NCI-H510A (cell line): ENCODE measurements at places on chromosomes 1 and 21.
A peak's percentile ranks its signal among the peaks of the same experiment; 100 is the strongest.

DNA sequence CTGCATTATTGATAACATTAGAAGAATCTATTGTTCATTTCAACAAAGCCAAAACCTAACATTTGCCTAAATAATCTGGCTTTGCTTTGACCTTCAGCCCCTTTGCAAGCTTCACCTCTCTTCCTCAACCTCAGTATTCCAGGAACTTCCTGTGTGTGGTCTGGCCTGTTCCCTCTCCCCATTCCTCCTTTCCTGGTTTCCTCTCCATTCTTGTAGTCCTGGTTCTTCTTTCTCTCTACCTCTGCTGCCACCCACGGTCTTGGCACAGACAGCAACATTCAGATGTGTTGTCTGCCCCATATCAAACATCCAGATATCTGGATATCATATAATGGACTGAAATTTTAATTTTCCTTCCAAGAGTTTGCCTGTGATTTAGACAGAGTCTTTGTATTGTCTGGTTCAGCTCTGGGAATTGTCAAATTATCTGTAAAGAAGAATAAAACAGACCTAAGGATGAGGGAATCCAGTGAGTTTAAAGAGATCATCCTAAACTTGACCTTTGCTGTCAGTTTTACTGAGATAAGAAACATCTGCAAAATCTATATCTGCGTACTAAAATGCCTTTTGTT is 148.1 kb upstream of the KCTD3 start:
- no peak for DNase-seq

GRCh38 chr1:103901072-103901471 is 151.4 kb downstream of the AMY1C start:
- DNase-seq: no peak

- DNase-seq: peak; percentile 95
Measured at GRCh38 chr1:91948501-91949355, 473 bp upstream of the BRDT start.

DNA sequence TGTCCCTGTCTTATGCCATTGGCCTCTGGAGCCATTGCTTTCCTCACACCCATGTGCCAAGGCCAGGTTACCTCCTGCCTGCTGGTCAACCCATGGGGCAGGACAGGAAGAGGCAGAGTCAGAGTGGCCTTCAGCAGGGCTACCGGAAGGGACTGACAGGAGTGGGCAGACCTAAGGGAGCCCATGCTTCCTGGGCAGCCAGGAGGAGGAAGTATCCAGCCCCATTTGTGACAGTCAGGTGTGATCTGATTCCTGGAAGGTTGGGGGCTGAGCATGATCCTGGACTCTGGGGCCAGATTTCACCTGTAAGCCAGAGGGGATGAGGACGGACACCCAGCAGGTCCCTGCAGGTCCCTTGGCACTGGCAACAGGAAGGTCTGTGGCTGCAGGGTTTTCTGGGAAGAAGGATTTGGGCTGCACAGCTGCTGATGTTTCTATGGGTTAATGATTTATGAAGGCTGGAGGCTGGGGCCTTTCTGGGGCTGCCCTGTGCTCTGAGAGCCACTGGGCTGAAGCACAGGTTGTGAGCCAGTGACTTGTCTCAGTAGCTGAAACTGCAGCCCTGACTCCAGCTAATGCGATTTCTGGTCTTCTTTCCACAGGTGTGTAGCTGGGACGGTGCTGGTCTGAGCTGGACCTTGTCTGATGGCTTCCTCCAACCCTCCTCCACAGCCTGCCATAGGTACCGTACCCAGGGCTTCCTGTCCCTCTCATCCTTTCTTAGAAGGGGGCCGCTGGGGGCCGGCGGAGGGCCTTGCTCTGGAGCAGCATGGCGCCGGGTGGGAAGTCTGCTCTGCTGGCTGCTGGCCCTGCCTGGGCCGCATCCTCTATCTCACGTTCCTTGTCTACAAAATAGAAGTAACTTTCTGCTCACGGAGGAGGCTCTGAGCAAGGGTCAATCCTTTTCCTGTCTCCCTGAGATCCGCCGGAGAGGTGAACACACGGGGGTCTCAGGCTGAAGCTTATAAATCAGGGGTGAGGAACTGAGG is 40.7 kb downstream of the ARHGEF10L start:
- DNase-seq: no peak

DNA sequence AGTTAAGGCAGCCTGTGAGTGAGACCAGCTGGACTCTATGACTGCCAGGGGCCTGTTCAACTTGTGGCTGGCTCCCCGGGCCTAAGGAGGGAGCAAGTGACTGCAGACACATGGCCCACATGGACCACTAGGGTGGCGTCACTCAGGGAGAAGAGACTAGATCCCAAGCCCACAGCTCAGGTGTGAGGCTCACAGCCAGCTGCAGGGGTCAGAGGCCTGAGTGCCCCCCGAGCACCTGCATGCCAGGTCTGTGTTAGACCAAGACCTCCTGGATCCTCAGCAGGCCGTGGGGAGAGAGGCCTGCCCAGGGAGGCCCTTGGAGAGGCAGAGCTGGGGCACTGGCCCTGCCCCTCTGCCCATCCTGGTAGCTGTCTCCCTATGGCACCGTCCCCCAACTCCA is 142.4 kb upstream of the RUNX3 start:
- no peak for DNase-seq

GRCh38 chr21:35585878-35586277 is 474.4 kb downstream of the SETD4 start:
- DNase-seq: no peak

DNA sequence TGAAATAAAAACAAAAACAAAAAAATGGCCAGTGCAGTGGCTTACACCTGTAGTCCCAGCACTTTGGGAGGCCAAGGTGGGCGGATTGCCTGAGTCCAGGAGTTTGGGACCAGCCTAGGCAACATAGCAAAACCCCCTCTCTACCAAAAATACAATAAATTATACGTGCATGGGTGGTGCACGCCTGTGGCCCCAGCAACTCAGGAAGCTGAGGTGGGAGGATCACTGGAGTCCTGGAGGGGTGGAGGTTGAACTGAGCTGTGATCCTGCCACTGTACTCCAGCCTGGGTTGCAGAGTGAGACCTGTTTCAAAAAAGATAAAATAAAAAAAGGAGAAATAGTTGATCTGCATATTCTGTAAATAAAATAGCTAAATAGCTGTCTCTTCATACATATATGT is 41.2 kb downstream of the HS2ST1 start:
- DNase-seq: no peak

DNA sequence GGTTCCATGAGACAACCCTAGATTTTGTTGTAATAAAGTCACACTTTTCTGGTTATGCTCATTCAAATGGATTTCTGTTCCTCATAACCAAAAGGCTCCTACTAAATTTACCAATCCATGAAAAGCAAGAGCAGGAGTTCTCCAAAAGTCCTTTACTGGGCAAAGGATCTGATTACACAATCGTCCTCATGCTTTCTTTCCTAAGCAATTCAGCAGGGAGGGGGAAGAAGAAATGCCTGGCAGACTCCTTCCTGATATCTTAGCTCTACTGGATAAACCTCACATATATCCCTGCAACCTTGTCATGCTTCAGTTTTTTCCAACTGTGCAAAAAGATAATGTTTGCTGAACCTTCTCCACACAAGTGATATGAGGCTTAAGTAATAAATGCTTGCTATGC is 67.6 kb upstream of the GUCA2B start:
- DNase-seq: no peak

GRCh38 chr1:12525311-12526181 is 92.5 kb downstream of the DHRS3 start:
- no peak for DNase-seq

- DNase-seq: no peak
Measured at GRCh38 chr21:27422435-27422834, 455.5 kb upstream of the ADAMTS5 start.

DNA sequence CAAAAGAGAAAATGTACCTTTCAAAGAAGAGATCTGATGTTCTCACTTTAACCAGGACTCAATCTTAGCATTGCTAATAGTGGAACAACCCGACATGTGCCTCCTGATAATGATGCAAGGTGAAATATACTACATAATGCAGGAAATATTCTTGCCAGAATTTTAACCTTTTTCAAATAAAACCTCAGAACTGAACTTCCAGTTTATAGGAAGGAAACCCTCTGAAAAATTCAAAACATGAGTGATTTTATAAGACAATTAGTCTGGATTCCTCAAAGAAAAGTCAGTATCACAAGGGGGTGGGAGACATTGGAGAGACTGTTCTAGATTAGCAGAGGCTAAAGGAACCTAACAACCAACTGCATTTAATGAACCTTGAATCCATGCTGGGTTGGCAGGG is 18.1 kb downstream of the AHCYL1 start:
- no peak for DNase-seq

- DNase-seq: no peak
Measured at GRCh38 chr1:204524986-204525385, 8.8 kb downstream of the MDM4 start.

DNA sequence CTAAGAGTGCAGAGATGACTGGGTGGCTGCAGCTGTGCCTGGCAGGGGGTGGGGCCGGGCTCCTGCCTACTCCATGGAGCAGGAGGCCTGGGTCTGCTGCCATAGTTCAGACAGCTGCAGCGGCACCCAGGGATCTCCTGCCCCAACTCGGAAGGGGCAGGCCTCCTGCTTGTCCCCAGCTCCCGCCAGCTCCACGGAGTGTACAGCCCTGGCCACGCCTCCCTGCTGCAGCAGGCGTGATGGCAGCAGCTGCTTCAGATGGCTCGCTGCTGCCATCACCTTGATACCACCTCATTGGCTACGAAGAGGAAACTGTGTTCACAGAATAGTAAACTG is 35.9 kb downstream of the ACTL8 start:
- DNase-seq: no peak

DNA sequence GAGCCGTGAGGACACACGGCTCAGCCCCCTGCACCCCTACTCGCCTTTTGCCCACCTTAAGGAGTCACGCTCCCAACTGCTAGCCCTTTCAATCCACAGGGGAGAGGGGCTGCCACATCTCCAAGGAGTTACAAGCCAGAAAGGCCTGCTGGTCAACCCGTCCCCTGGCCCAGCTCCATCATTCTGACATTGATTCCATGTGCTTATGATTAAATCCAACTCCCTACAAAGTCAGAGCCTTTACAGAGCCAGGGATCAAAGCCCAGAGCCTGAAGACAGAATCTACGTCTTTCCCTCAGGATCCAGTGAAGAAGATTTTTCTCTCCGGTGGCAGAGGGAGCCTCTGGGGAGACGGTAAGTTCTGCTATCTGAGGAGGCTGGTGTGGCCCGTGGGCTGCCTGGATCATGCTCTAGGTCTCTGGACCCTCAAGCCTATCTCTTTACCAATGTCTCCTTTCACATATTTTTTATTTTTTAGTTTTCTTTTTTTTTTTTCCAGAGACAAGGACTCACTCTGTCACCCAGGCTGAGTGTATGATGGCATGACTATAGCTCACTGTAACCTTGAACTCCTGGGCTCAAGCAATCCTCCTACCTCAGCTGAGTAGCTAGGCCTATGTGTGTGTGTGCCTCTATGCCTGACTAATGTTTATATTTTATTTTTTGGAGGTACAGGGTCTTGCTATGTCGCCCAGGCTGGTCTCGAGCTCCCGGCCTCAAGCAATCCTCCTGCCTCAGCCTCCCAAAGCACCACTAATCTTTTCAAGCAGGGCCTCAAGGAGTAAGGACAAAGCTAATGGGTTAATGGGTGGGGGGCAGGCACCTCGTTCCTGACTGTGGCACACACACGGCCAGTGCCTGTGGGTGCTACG is 61.3 kb downstream of the SLC66A1 start:
- no peak for DNase-seq

- no peak for DNase-seq
Measured at GRCh38 chr21:46515109-46515508, 56.4 kb downstream of the DIP2A start.

- no peak for DNase-seq
Measured at GRCh38 chr1:58996341-58997059, 212.7 kb upstream of the JUN start.

DNA sequence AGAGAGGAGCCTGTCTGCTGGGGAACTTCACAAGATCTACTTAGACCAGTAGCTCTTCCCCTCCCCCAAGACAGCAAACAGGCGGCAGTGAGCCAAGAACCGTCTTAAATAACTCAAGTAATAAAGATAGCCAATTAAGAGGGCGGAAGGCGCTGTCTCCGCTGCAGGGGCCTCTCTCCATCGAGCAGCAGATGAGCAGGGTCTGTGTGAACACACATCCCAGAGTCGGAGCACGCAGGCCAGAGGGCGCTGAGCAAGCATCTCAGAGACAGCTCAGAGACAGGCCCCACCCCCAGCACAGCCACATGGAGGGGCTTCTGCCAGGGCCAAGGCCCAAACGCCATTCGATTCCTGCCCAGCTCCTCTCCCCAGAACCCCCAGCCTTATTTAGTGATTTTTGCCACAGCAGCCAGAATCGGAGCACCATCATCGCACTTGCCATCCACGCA is 11.1 kb downstream of the IFFO2 start:
- DNase-seq: no peak

DNA sequence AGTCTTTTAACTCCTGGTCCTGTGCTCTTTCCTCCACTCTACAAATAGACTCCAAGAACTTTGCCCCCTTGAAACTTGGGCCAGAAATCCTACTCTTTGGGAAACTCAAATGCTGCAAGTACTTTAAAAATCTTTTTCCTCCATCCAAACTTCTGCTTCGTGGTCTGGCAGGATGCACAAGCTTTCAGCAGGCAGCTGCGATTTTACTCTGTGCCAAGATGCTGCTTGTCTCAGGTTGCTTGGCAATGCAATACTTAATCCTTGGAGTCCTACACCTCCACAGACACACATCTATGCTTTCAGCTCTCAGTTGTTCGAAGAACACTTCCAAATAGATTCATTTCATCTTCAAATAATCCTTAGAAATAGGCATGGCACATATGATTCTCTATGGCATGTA is 435.3 kb upstream of the USP24 start:
- DNase-seq: no peak

GRCh38 chr1:10484521-10484920 is 9.8 kb downstream of the PEX14 start:
- DNase-seq: no peak

DNA sequence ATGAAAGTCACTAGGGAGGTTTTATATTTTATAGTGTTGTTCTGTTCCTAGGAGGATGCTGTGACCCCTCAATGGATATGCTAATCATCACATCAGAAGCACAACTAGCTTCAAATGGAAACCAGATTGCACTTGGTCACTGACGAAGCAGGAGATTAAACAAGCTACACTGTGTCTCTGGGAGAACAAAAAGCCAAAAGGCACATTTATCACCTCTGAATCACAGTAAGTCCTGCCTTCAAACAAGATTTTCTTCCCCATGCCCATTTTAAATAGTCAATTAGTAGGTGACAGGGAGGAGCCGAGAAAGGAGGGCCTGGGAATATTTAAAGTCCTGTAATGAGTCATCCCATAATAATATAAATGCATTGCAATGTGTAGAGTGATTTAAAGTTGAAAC is 38.1 kb downstream of the RGS2 start:
- no peak for DNase-seq
